M059J (cell line): ENCODE measurements at places on chromosomes 2 and 18. TPM values are rescaled to one million over a fixed set of nuclear protein-coding genes. Genes with fewer than 3 reads are reported as not detected.

SP140 gene
- total RNA-seq, result 2.0 and 11.8 TPM in 2 replicates

CXCR2 gene
- total RNA-seq, result not detected in 2 replicates

RGPD4 gene
- not detected in 2 replicates for total RNA-seq

CAPN14 gene
- 0.30 and 1.0 TPM in 2 replicates for total RNA-seq

GRP gene
- not detected in 2 replicates for total RNA-seq

RPRM gene
- total RNA-seq, result 0.27 and 0.34 TPM in 2 replicates

GATA6 gene
- 4.1 and 4.6 TPM in 2 replicates for total RNA-seq

SH2D6 gene
- total RNA-seq, result not detected in 2 replicates

OSBPL6 gene
- 4.0 and 5.7 TPM in 2 replicates for total RNA-seq

PER2 gene
- 1.4 and 3.7 TPM in 2 replicates for total RNA-seq

PRKAG3 gene
- not detected in 2 replicates for total RNA-seq

SPAST gene
- total RNA-seq, result 11.4 and 13.9 TPM in 2 replicates

TET3 gene
- total RNA-seq, result 2.3 and 4.4 TPM in 2 replicates

RELCH gene
- 21.1 and 38.7 TPM in 2 replicates for total RNA-seq

HPCAL1 gene
- 250 and 267 TPM in 2 replicates for total RNA-seq

CCDC178 gene
- not detected in 2 replicates for total RNA-seq

SCYGR4 gene
- not detected in 2 replicates for total RNA-seq
